ENCODE measurements at places on chromosomes 1 and 21. TPM values are rescaled to one million over a fixed set of nuclear protein-coding genes. Genes with fewer than 3 reads are reported as not detected.

Gene MXRA8
- total RNA-seq, result 41.9 TPM

Gene ETV3L
- not detected for total RNA-seq

Gene CDK11A
- 34.0 TPM for total RNA-seq

Gene OR2T4
- total RNA-seq, result not detected

Gene SUSD4
- 21.9 TPM for total RNA-seq

Gene HTR6
- not detected for total RNA-seq

Gene ADAMTS5
- 10.3 TPM for total RNA-seq

Gene ATP1A4
- 16.5 TPM for total RNA-seq

Gene BEST4
- total RNA-seq, result 0.36 TPM

Gene USP16
- 51.3 TPM for total RNA-seq

DNA sequence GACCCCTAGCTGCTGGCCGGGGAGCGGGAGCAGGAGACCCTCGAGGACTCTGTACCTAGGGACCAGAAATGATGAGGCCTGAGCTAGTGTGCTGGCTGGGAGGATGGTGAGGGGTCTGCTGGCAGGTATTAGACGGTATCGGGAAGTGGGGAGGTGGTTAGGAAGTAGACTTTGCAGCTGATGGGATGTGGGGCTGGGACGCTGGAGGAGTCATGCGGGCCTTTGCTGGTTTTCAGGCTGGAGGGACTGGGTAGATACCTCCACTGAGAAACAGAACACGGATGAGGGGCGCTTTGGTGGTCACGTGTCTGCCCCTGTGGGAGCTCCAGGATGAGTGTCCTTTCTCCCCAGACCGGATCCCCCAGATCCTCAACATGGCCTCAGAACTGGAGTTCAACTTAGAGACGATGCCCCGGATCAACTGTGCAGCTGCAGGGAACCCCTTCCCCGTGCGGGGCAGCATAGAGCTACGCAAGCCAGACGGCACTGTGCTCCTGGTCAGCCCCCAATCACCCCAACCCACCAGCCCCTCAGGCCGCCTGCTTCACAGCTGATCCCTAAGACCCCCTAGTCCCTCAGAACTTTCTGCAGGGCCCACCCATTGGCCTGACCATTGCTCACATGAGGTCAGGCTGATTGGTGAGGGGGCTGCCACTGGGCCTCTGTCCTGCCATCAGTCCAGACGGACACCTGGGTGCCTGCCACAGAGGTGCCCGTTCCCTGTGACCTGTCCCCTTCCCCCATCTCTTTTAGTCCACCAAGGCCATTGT lies 8.0 kb downstream of the TIE1 start:
- no peak for DNase-seq

DNA sequence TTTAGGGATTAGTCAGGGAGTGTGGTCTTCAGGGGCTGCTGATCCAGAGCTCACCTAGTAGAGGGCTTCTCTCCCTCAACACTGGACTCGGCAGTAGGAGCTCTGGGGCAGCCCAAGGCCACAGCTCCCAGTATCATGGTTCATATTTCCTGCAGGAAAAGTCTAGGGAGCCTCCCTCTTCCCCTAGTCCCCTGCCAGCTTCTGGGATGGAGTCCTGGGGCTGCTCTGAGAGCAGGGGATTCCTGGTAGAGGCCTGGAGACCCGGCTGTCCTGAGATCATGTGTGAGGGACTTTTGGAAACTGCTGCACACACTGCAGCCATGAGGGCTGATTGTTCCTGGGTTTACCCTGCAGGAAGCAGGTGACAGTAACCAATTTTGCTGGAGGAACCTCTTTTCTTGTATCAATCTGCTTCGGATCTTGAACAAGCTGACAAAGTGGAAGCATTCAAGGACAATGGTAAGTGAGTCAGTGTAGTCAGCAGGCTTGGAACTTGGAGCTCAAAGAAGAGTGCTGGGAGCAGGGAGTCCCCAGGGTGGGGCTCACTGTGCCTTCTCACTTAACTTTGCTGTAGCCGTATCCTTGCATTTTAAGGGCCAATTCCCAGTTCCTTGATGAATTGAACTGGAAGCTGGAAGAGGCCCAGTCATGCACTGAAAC lies 16.3 kb downstream of the STRIP1 start:
- DNase-seq, result no peak

DNA sequence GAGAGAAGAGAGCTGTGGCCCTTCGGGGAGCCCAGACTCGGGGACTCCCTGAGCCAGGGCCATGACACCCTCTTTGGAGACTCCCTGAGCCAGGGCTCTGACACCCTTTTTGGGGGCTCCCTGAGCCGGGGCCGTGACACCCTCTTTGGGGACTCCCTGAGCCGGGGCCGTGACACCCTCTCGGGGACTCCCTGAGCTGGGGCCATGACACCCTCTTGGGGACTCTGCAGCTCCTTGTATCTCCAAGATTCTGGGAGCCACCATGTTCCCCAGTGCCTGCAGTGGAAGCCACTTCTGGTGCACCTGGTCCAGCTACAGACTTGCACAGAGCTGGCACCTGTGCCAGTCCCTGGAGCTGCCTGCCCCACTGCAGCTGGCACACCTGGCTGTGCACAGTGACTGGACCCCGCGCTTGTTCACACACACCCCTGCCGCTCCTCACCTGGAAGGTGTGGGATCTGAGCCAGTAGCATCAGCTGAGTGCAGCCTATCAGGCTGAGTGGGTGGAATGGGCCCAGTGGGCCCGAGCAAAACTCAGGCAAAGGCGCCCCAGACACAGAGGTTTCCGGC lies 3.8 kb upstream of the SSU72 start:
- no peak for DNase-seq

GRCh38 chr1:77687519-77687906 lies 5.1 kb upstream of the ZZZ3 start:
- DNase-seq, result no peak

GRCh38 chr21:40723317-40723716 lies 123.6 kb downstream of the DSCAM start:
- no peak for DNase-seq

- no peak for DNase-seq
Observed at GRCh38 chr21:35350965-35351364, 301.9 kb upstream of the RUNX1 start.

GRCh38 chr21:46211786-46212720 lies 16.5 kb downstream of the LSS start:
- no peak for DNase-seq

- no peak for DNase-seq
Observed at GRCh38 chr1:15275921-15276683, 29.1 kb downstream of the FHAD1 start.

GRCh38 chr1:156420205-156421061 lies 51.4 kb downstream of the RHBG start:
- no peak for DNase-seq

GRCh38 chr1:110341146-110341871 lies 2.1 kb downstream of the RBM15 start:
- DNase-seq, result no peak

- no peak for DNase-seq
Observed at GRCh38 chr1:81874461-81874860, 73.7 kb downstream of the ADGRL2 start.

DNA sequence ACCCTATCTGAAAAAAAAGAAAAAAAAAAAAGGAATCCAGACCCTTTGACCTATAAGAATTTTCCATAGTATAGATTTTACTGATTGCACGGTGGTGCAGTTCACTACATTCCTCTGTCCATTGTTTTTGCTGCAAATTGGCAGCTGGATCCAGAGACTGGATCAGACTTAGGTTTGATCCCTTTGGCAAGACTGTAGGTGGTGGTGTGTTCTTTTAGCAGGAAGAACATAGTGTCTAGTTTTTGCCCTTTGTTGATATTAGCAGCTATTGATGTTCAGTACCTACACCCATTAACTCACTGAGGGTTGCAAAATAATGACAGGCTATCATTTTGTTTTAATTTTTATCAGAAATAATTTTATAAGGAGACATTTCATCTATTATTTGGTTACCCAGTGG lies 37.1 kb downstream of the OSBPL9 start:
- no peak for DNase-seq

DNA sequence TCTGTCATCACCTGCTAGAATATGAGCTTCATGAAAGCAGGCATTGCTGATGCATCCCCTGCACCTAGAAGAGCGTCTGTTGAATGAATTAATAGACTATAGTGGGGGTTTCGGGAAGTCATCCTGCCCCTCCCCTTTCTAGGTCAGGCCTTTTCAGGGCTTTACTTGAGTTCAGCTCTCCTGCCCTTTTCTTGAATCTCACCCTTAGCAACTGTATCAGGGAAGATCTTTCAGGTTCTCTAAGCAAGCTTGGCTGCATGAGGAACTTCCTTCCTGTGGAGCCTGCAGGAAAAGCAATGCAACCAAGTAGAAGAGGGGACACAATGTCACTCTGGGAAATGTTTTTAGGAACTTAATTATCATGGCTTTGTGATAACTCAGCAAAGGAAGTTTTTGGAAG lies 27.2 kb upstream of the KIAA0040 start:
- DNase-seq, result no peak

DNA sequence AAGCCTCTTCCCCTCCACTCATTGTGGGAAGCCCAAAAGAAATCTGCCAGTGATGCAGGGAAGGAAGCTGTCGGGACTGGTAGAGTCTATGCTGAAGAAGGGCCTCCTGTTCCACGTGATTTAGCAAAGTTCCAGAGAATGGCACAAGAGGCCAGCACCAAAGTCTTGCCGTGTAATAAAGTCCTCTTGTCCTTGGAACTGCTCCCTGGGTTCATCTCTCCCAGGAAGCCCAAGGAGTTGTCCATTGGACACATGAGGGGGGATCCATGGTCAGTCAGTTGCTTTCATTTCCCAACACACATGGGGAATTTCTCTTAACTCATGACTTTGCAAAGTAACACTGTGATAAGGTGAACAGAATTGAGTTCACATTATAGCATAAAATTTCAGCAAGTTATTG lies 116.1 kb upstream of the RAB4A start:
- no peak for DNase-seq

DNA sequence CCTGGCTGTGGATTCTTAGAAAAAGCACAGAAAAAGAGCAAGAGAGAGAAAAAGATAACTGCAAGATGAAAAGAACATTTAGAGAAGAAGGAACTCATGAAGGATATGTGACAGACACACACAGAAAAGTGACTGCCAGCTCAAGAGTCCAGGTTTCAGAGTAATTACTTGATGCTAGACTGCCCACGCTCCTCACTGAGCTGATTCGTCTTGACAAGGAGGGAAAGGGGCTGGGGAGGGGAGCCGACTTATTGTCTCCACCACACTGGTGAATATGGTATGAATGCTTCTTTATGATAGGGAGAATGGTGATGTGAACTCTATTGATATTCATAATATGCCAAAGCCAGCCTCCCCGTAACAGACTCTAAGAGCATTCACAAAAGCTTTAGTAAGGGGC lies 140.4 kb downstream of the BRINP2 start:
- no peak for DNase-seq

DNA sequence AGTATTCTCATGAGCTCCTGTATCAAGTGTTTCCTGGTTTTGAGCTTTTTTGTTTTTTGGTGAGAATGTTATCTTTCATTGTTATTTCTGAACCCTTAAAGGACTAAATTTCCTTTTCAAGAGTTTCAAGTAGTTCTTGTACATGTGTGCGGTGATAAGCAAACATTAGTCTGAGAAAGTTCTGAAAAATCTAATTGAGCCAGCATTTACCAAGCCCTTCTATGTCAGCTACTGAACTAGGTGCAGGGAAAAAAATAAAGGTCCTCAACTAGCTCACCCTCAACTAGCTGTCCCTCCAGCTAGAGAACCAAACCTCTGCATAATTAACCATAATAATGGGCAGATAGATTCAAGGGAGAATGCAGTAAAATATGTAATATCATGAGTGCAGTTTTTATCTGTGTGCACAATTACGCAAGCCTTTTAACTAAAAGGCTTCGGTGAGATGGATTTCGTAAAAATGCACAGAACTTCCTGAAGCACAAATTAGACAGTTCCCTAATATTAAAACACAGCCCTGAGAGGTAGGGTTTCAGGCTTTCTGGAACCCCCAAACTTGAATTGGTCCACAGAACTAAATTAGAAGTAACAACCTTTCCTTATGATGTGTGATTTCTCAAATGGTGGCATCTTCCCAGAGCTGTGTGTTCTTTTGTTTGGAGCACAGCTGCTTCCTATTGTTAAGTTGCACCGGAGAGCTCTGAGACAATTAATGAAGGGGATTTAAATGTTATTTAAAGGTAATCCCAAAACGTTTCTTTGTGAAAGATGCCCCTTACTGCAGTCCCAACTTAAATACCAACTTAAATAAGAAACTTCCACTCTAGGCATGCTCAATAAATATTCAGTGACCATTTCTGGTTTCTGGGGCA lies 165.8 kb downstream of the NFIA start:
- DNase-seq, result no peak

All from ureter (tissue), 1 donor.